ENCODE measurements at places on chromosomes 3 and 15.

DNA sequence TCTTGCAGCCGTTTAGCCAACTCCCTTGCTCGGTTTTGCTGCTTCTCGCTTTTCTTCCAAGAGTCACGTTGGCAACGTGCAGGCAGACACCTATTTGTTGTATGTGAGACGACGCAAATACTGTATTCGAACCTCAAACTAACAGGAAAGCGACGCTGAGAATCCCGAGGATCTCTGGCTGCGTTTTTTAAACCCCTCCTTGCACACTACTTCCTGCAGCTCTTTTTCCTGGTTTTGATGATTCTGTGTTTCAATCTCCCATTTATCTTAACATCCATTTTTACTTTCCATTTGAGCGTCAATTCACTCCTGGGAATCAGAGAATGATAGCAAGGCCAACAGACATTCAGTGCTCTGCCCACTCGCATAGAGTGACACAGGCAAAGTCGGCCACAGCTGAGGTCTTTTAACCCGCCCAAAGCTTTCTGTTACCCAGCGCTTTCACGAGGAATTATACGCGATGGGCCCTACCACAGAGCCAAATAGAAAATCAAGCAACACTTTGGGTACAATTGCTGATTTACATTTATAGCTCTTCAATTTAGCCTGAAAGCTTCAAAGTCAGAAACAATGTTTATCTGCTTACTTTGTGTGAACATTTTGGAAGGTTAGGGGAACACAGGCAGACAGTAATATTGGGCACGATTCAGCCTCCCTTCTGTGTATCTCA, 1.6 kb upstream of the ANXA2 start:
- DNase-seq = no peak

GRCh38 chr15:77564341-77564740, 68.4 kb downstream of the LINGO1 start:
- DNase-seq = no peak

GRCh38 chr3:124802702-124803101, 72.5 kb downstream of the UMPS start:
- DNase-seq = no peak

DNA sequence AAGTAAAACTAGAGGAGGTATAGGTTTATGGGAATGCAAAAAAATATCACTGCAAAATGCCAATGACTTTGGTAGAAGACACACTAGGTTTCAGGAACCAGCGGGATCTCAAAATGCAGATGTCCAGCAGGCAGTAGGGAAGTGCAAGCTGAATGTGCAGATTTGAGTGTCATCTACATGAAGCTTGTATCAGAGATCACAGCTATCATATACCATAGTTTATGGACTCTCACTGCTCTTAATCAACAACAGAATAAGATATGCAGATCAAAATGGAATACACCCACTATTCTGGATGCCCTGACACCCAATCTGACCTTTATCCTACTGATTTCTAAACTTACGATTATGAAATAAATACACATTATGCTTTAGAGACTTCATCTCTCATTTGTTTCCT, 27.7 kb downstream of the TMCC1 start:
- DNase-seq = no peak

DNA sequence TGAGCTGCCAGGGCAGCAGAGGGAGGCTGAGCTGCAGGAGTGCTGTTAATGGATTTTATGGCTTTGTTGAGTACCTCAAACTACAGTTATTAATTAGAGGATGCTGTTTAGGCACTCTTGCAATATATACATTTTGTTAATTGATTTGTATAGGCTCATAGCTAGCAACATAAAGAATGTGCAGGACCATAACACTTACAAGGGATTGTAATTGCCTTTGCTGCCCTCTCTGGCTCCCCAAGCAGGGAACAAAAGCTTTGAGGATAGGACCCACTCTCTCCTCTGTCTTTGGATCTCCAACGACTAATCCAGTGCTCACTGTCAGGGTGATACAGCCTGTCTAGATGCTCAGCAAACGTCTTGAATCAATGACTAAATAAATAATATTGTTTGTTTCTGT, 1.2 kb upstream of the CLSTN2 start:
- DNase-seq = no peak

DNA sequence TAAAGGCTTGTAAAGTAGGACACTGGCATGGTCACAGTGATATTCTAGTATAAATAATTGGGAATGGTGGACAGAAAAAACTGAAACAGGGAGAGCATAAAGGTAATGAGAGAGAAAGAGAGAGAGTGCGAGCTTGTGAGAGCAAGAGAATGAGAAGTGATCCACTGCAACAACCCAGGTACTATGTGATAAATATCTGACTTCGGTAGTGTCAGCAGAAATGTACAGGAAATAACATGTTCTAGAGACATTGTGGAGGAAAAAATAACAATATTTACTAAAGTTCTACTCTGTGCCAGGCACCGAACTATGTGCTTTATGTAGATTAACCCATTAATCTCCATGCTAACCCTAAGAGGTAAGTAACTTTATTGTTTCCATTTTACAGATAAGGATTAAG, 425.9 kb downstream of the ZBTB20 start:
- DNase-seq = no peak

DNA sequence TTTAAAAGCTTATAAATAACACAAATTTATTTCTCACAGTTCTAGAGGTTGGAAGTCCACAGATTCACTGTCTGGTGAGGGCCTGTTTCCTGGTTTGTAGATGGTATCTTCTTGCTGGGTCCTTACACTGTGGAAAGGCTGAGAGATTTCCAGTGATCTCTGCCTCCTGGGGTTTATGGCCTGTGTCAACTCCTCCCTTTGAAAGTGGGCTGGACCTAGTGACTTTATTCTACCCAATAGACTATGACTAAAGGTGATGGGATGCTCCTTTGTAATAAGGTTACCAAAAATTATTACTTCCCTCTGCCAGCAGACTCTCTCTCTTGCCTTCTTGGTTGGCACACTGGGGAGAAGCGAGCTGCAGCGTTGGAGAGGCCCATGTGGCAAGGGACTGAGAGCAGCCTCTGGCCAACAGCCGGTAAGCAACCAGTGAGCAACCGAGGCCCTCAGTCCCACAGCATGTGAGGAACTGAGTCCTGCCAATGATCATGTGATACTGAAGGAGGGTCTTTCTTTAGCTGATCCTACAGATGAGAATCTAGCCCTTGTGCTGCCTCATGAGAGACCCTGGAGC, 14.0 kb upstream of the COPG1 start:
- DNase-seq = no peak

DNA sequence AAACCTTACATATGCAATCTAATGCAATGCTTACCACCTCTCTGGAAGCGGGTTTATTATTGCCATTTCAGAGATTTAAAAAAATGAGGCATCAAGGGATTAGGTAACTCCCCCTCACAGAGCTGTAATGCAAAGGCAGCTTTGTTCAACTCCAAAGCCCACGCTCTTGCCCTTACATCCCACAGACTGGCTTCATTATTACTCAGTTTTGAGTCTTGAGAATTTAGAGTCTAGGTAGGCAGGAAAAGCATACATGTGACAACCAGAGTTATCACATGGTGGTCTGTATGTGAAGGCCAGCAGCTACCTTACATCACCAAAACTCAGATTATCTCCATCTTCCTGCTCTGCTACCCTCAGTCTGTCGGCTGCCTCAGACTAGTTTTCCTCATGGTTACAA, 326.9 kb downstream of the UACA start:
- no peak for DNase-seq

GRCh38 chr3:81496407-81497104, 264.9 kb downstream of the GBE1 start:
- no peak for DNase-seq

DNA sequence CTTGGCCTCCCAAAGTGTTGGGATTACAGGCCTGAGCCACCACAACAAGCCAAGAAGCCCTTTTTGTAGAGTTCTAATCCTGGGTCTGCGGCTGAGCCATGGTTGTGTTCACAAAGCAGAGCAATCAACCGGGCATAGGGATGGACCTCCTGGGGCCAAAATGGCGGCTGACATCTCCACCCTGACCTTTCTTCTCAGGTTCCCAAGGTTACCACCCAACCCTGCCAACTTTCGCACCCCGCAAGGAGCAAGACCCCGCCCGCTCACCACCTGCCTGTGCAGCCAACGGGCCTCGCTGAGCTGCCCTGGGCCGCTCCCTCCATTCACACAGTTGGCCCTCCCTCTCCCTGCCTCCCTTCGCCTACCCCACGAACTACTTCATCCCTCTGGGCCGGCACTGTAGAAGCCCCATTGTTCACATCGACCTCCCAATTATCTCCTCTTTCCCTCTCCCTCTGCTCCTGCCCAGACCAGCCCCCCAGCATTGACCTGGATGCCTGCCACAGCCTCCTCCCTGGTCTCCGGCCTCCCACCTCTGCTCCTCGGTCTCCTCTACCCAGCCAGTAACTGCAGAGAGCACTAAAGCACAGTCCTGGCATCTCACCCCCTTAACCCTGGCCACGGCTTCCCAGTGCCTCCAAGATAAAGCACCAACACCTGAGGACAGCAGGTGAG, 62.0 kb upstream of the TFRC start:
- no peak for DNase-seq

GRCh38 chr3:71001303-71001830, 582.2 kb downstream of the FOXP1 start:
- DNase-seq = no peak

GRCh38 chr3:44561076-44561475, 6.1 kb downstream of the ZKSCAN7 start:
- DNase-seq = no peak

Data from thoracic aorta (tissue), 2 donors.